ENCODE measurements at places on chromosomes 12 and 14.

DNA sequence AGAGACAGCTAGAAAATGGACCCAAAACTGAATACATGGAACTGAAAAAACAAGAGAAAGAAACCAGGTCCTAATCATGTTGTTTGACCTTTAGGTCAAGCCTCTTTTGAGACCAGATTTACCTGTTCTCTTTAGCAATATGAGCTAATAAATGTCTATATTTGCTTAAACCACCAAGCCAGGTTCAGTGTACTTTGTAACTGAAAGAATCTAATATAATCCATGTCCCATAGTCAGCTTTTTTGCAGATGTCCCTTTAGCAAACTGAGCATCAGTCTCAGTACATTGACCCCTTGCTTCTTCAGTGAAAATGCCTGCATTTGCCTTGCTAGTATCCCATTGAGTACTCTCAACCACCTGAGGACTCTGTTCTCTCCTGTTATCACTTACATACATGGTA is 61.7 kb downstream of the PLCZ1 start:
- DNase-seq = no peak

GRCh38 chr12:78146365-78146772 is 315.7 kb downstream of the NAV3 start:
- DNase-seq = no peak

DNA sequence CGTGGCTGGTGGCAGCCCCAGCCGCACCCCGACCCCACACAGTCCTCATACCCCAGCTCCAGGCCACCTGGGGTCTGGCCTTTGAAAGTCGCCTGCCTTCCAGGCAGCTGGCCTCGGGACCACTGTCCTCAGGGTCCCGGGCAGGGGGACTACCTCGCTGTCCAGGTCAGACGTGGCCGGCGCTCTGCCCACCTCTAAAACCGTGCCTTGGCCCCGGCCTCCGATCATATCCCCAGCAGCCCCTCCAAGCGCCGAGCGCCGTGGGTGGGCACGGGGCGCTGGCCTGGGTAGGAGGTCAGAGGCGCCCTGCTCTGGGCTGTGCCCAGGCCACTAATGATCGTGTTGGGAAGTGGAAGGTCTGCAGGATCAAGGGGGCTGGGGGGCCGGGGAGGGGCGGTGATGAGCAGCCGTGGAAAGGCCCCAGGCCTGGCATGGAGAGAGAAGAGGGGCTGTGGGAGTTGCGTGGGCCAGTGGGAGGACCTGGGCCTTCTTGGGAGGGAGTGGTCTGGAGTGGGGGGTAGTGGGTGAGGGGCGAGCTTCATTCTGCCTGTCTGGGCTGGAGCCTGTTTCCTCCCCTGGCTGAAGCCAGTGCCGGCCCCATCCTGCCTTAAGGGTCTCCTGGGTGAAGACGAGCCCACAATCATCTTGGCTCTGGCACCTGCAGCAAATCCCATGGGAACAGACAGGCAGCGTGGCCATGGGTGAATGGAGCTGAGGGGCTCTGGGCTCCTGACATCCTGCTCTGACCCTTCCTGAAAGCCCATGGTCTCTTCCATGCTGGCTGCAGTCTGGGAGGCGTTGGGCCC is 4.9 kb downstream of the TMEM121 start:
- DNase-seq = no peak

- no peak for DNase-seq
Measured at GRCh38 chr12:57549909-57550640, at the start of gene KIF5A. TSS of gene KIF5A (plus strand) at chr12:57550044. CDS start at chr12:57550272, 228 bp downstream.

GRCh38 chr12:65699251-65699650 is 125.0 kb upstream of the HMGA2 start:
- DNase-seq = no peak
